Thoracic aorta (tissue), 2 donors: ENCODE measurements at places on chromosomes 7 and 10. TPM values are rescaled to one million over a fixed set of nuclear protein-coding genes. Genes with fewer than 3 reads are reported as not detected.

GRCh38 chr10:132710036-132710686 lies 75.8 kb downstream of the NKX6-2 start:
- DNase-seq: no peak
- no peaks in the 10 kb centered on the region for H3K27me3 ChIP-seq
- H3K4me3 ChIP-seq: no peak overlapping the region

DNA sequence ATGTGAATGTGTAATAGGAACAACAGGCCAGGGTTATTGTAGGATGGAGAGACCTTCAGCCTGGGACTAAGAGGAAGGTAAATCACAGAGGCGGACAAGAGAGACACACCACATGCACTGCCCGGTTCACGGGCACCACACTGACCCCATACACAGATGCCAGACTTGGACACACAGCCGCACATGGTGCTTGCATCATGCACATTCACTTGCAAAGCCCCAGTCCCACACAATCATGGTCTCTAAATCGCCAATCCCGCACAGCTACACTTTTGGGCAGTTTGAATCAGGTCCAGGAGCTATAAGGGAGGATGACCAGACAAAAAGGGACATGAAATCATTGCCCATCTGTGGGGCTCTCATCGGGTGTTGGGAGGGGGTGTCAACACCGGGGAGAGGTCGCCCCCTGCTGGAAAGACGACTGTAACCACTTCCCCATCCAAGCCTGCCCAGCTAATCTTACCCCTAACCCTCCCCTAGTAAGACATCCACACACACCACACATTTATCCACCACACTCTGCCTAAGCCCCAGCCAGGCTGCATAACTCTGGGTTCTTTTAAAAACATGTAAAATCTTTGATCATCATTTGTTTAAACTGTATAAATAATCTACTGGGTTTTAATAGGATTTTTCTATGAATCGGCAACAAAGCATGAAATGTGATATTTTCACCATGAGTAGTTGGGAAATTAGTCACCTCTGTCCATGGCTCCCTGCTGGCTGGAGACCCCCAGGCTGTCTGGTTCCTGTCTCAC lies 40.5 kb upstream of the SLF2 start:
- no peaks in the 10 kb centered on the region for H3K4me1 ChIP-seq
- no peaks in the 10 kb centered on the region for H3K36me3 ChIP-seq
- no peaks in the 10 kb centered on the region for H3K27me3 ChIP-seq
- H3K4me3 ChIP-seq: no peak overlapping the region

Gene VAX1
- not detected for total RNA-seq

GRCh38 chr10:5018134-5018533 lies 14.5 kb upstream of the AKR1C2 start:
- no peaks in the 10 kb centered on the region for H3K36me3 ChIP-seq
- H3K27me3 ChIP-seq: no peaks in the 10 kb centered on the region
- no peak overlapping the region for H3K4me3 ChIP-seq
- H3K4me1 ChIP-seq: peaks cover 56% of the 10 kb centered on the region
- no peak for DNase-seq
- H3K27ac ChIP-seq: peak overlapping the region; percentile 87

DNA sequence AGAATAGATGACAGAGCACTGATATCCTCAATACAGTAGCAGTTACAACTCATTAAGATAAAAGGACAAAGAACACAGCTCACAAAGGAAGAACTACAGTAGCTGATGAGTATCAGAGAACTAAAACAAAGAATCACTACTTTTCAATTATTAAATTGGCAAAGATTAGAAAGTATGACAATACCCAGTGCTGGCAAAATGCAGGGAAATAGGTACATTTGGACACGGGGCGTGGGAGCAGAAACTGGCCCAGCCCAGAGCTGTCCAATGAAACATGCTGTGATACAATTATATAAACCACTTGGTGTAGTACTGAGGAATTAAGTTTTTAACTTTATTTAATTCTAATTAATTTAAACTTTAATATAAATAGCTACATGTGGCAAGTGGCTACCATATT lies 226.3 kb downstream of the MLLT10 start:
- DNase-seq: no peak
- no peak overlapping the region for H3K27ac ChIP-seq
- no peak overlapping the region for H3K4me3 ChIP-seq

GRCh38 chr7:2730846-2731770 lies 43.1 kb downstream of the AMZ1 start:
- no peak overlapping the region for H3K27ac ChIP-seq
- no peaks in the 10 kb centered on the region for H3K27me3 ChIP-seq
- DNase-seq: no peak
- H3K4me3 ChIP-seq: no peak overlapping the region
- H3K4me1 ChIP-seq: peaks cover 23% of the 10 kb centered on the region

Gene RSPH10B
- not detected for total RNA-seq

DNA sequence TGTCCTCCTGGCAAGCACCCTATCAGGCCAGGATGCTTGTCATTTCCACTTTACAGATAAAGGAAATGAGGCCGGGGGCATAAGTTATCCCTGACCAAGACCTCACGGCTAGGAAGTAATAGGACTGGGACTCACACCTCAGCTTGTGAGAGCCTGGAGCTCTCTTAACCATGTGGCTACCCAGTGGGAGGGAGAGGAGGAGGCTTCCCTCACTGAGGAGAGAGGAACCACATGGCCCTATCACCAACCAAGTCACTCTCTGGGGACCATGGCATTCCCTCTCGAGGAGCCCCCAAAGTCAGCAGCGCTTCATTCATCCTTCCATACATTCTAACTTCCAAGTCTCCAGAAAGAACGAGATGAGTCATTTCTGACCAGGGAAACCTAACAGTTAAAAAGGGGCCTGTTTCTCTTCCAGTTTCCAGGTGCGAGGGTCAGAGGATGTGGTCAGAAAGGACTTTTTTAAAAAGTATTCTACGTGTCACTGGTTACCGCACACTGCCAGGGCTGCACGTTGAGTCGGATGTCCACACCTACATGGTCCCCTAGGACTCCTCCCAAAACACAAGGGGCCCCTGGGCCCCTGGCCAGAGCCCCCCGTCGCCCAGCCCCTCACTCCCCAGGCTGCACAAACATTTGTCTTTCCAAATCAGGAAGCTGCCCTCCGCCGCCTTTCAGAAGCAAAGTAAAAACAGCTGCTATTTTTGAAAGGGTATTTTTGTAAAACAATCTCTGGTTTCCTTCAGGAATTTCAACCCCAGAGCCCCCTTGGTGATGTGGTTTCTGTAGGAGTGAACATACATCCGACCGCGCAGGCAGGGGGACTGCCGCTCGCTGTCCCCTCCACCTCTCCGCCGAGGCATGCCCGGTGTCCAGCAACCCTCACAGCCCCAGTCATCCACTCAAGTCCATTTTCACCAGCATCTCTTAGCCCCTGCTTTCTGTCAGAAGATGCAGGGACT lies 128.2 kb upstream of the CHST15 start:
- H3K27me3 ChIP-seq: no peaks in the 10 kb centered on the region
- H3K4me1 ChIP-seq: peaks cover 27% of the 10 kb centered on the region
- no peaks in the 10 kb centered on the region for H3K36me3 ChIP-seq
- H3K27ac ChIP-seq: no peak overlapping the region
- H3K4me3 ChIP-seq: peak overlapping the region; percentile 16

GRCh38 chr10:63137306-63137705 lies 4.2 kb downstream of the NRBF2 start:
- H3K36me3 ChIP-seq: no peaks in the 10 kb centered on the region
- peaks cover 14% of the 10 kb centered on the region for H3K4me1 ChIP-seq
- no peak for DNase-seq
- no peaks in the 10 kb centered on the region for H3K27me3 ChIP-seq
- no peak overlapping the region for H3K4me3 ChIP-seq

- H3K4me3 ChIP-seq: peak overlapping the region; percentile 41
- peaks cover 84% of the 10 kb centered on the region for H3K4me1 ChIP-seq
- no peak for DNase-seq
Measured at GRCh38 chr7:99109108-99110051, 34.5 kb downstream of the SMURF1 start.

- peaks cover 31% of the 10 kb centered on the region for H3K4me1 ChIP-seq
- DNase-seq: no peak
- H3K27ac ChIP-seq: no peak overlapping the region
- H3K36me3 ChIP-seq: peaks cover 2% of the 10 kb centered on the region
Measured at GRCh38 chr7:75921479-75921878, 6.5 kb downstream of the POR start.

GRCh38 chr10:62057359-62057758 lies 155.9 kb downstream of the ARID5B start:
- H3K4me1 ChIP-seq: peaks cover 72% of the 10 kb centered on the region
- H3K4me3 ChIP-seq: peak overlapping the region; percentile 83
- peaks cover 20% of the 10 kb centered on the region for H3K36me3 ChIP-seq
- H3K27ac ChIP-seq: peak overlapping the region; percentile 74
- no peaks in the 10 kb centered on the region for H3K27me3 ChIP-seq
- no peak for DNase-seq

- H3K4me1 ChIP-seq: no peaks in the 10 kb centered on the region
- no peaks in the 10 kb centered on the region for H3K27me3 ChIP-seq
- H3K27ac ChIP-seq: no peak overlapping the region
- no peaks in the 10 kb centered on the region for H3K36me3 ChIP-seq
Measured at GRCh38 chr10:13803566-13804554, 217.1 kb downstream of the PRPF18 start.

DNA sequence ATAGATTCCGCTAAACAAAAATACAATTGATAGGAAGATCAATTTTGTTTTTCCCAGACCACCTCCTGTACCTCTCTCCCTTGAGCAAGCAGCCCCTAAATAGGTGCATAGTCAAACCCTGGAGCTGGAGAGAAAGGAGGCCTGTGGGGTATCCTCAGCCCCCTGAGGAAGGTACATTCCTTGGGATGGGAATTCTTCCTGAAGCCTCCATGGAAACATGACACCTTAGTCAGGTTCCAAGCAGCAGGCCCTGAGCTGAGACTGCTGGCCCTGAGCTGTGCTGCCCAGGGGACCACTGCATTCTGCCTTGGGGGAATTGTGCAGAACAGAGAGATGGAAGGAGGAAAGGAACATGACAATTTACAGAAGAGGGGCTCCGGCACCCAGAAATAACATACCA lies 7.4 kb downstream of the HNRNPF start:
- no peak for DNase-seq
- no peak overlapping the region for H3K27ac ChIP-seq

GRCh38 chr10:122126763-122127659 lies 138.0 kb downstream of the TACC2 start:
- peak overlapping the region; percentile 81 for H3K27ac ChIP-seq
- no peak for DNase-seq
- peak overlapping the region; percentile 66 for H3K4me3 ChIP-seq
- peaks cover 18% of the 10 kb centered on the region for H3K4me1 ChIP-seq
- no peaks in the 10 kb centered on the region for H3K36me3 ChIP-seq

DNA sequence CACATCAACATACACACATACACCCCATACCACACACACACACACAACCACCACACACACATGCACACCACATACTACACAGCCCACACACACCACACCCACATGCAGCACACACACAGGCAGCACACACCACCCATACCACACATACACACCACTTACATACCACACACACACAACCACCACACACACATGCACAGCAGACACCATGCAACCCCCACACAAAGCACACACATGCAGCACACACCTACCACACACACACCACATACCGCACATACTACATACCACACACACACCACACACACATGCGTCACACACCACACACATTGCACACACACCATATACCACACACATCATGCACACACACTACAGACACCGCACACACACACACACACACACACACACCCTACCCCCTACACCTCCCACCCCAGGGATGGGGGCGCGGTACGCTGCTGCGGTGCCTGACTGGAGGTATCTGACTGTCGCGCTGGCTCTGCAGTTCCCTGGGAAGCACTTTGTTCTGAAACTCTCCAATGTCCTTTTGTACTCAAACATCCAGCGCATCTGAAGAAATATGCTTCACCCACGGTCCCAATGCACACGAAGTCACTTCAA lies 5.4 kb upstream of the TRPV6 start:
- H3K27ac ChIP-seq: no peak overlapping the region
- no peak overlapping the region for H3K4me3 ChIP-seq
- no peak for DNase-seq
- H3K36me3 ChIP-seq: no peaks in the 10 kb centered on the region
- peaks cover under 1% of the 10 kb centered on the region for H3K4me1 ChIP-seq
- H3K27me3 ChIP-seq: no peaks in the 10 kb centered on the region

- no peak overlapping the region for H3K4me3 ChIP-seq
- DNase-seq: no peak
- no peaks in the 10 kb centered on the region for H3K27me3 ChIP-seq
Measured at GRCh38 chr10:84179059-84179710, 5.6 kb downstream of the GPR15LG start.

GRCh38 chr7:105003275-105003674 lies 10.7 kb upstream of the KMT2E start:
- peak; percentile 68 for DNase-seq
- peaks cover 69% of the 10 kb centered on the region for H3K4me1 ChIP-seq
- peak overlapping the region; percentile 62 for H3K4me3 ChIP-seq
- no peaks in the 10 kb centered on the region for H3K36me3 ChIP-seq
- no peaks in the 10 kb centered on the region for H3K27me3 ChIP-seq
